ENCODE measurements at places on chromosomes 3 and 15.

DNA sequence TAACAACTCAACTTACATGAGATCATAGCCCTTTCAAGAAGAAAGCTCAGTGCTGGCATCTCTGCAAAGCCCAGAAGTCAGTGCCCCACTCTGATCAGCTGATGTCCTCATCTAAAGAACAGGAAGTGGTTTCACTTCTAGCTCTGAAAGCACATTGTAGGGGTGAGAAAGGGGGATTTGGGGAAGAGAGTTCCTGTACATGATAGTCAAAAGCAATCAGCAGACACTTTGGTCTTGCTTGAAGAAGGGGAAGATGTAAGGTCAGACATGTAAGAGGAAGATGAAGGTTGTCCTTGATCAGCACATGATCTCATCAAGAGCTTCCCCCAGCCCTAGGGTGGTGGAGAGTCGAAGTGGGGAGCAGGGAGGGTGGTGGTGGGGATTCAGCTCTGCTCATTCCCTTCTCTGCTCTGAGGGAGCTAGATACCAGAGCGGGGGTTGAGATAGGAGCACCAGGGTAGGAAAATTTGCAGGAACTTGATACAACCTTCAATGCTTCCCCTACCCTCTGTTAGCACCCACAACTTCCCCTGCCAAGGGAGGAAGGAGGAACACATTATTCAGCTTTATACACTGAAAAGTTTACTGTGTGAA, 76.4 kb upstream of the ETV5 start:
- DNase-seq = no peak

GRCh38 chr3:31853580-31853979, 127.5 kb downstream of the OSBPL10 start:
- no peak for DNase-seq

DNA sequence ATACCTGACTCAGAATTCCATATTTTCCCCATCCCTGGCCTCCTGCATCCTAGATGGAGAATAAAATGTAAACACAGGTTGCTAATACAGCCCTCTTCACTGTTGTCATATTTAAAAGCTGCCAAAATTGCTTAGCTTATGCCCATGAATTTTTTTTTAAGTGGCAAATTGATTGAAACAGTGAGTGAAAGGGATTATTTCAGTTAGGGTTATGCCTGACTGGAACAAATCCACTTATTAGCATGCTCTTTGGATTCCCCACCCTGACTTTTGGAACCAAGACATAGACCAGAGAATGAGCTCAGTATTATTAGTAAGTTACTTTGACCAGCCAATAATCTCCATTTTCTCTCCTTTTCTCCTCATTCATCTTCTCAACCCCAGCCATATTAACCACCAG, 244.7 kb downstream of the FEZF2 start:
- no peak for DNase-seq

- DNase-seq = no peak
Measured at GRCh38 chr3:9727041-9727595, 4.4 kb upstream of the BRPF1 start.

GRCh38 chr15:83010709-83011270, 649 bp downstream of the C15orf40 start:
- peak; percentile 55 for DNase-seq

DNA sequence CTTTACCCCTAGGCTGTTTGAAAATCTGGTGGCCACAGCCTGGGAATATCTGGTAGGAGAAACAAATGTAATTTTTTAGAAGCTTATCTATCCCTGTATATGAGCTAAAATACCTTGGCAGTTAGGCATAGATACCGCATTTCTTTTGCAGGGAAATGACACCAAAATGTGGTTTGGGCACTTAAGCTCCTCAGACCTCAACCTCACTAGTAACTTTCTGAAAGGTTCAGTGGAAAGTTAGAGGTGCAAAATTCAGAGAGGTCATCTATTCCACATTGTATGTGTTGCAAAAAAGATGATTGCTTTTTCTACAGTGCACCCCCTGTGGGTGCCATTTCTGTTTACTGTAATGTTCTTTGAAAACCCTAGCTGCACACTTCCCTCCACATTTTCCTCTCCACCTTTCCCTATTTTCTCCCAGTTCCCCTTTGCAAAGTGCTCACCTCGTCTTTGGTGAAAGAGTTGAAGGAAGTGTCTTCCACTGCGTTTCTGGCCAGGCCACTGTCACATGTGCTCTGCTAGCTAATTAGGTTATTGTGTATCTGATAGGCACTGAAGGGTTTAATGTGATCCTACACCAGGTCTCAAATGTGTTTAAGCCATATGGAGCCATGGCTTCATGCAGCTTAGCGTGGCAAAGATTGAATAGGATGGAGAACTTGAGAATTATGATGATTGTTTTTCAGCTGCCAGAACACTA, 1.3 kb downstream of the SACM1L start:
- no peak for DNase-seq

- no peak for DNase-seq
Measured at GRCh38 chr3:179681492-179682263, 28.8 kb downstream of the USP13 start.

DNA sequence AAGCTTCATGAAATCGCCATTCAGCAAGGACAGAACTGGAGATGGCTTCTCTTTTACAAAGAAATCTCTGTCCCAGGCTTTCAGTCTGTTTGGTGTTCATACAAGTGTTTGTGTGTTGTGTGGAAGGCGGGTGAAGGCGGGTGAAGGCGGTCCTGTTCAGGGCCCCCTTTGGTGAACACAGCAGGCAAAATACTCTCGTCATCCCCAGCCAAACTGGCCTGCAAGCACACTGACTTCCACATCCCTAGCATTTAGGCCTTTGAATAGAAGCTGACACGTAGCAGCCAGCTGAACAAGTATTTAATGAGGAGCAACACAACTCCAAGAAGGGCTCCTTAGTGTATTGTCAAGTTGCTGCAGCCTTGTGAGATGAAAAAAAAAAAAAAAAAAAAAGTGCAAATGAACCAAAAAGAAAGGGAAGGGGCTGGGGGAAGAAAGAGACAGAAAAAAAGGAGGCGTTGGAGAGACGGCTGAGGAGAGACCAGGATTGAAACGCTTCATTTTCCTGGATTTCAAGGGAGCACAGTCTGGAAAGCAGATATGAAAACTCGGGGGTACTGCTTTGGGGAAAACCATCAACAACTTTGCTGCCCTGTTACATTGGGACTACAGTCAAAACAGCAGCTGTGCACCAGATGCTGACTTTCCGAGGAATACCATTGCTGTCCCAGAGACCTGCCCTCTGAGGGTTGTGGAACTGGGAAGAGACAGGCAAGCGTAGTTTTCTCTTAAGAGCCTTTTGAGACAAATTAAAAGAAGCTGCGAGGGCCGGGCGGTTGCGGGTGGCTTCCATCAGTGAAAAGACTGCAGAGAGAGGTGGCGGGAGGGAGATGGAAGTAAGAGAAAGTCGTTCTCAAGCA, 74.6 kb downstream of the TGFBR2 start:
- DNase-seq = no peak

- no peak for DNase-seq
Measured at GRCh38 chr3:124793054-124793739, 62.9 kb downstream of the UMPS start.

DNA sequence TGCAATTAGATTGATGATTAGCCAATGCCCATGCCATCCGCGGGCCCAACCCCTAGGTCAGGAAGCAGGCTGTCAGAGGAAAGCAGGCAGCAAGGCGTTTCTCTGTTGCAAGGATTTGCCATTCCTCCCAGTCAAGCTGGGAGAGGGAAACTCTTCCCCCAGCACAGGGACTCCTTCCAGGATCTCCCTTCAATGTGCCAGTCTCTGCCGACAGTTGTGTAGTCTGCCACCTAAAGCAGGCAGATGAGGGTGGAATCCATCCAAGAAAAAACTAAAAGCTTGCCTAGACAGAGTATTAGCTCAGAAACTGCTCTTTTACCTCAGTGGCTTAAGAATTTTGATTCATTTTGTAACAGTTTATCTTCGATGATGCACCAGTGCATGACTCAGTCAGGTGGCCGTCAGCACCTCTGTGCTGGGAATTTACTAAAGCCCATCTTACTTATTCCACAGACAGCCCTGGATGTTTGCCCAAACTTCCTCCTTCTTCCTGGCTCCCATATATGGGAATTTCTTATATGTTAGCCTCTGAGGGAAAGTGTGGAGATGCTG, 501.5 kb upstream of the THBS1 start:
- DNase-seq = no peak
